ENCODE measurements at places on chromosomes 4 and X.

DNA sequence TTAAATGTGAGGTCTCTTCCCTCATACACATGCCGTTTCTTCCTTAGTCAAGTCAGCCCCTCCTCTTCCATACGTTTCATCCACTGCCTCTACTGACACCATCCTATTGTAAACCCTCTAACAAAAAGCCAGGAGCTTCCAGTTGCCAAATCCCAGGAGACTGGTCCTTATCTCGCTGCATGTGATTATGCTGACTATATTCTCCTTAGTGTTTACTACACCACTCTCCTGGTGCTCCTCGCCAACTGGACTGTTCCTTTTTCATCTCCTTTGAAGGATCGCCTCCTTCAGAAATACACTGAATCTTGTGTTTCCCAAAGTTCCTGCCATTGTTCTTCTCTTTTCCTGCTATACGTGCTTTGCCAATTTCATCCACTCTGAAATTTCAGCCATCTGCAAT, 27.7 kb downstream of the MAML3 start:
- no peak for DNase-seq

- no peak for DNase-seq
Measured at GRCh38 chr4:122842392-122842791, 15.8 kb downstream of the FGF2 start.

DNA sequence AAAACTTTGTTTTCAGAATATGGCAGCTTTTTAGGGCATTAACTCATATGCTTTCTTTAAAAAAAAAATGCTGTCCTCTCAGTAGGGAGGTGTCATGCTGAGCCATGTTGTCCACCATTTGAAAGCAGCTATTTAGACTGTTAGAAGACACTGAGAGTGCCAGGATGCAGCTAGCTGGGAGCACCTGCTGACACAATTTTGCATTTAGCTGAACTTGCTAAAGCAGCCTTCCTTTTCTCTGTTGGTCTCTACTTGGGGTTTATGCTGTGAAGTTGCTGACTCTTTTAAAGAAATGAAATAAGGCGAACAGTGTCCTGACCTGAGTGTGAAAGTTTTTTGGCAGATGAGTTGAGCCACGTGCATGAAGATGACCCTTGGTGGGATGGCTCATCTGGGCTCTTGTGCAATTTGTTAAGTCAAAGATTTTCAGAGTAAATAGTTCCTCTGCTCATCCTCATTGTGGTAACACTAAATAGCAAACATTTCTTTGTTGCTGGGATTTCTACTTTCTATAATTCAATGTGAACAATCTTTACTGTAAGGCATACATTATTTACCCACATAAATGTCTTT, 64.5 kb downstream of the CDS1 start:
- no peak for DNase-seq

DNA sequence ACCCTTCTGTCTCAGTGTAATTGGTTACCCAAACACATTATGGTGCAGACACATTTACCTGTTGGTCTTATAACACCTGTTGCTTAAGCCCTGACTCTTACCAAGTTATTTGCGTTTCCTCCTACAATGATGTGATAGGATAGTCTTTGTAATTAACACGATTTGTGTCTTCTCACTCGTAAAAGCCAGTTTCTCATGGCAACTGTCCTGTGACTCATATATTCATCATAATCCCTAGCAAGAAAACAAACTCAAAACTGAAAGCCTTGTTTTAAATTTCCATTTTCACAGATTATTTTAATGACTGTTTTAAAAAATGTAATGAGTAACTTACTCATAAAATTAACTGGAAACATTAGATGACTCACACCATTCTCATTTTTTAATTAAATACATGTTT, 495.2 kb downstream of the NLGN4X start:
- no peak for DNase-seq

DNA sequence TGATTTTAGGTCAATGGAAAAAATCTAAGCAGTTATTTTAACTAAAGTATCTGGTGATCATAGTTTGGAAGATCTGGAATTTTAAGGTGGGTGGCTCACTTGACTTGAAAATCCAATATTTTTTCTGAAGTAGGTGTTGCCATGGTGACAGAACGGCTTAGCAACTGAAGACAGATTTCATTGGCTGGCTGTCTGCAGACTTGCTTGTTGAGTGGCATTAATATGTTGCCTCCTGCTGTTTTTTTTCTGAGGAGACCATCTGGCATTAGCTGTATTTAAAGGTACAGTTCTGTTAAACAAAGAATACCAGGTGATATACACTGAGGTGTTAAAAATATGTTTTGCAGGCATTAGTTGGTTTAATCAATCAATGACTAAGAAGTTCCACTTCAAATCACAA, 19.8 kb downstream of the CPE start:
- DNase-seq = no peak

GRCh38 chrX:128759745-128760144, 707.5 kb upstream of the ACTRT1 start:
- DNase-seq = no peak

- peak; percentile 51 for DNase-seq
Measured at GRCh38 chr4:133152831-133153481, 3.9 kb downstream of the PCDH10 start.

GRCh38 chrX:84956304-84956703, 47.4 kb upstream of the APOOL start:
- no peak for DNase-seq

GRCh38 chr4:25792200-25792791, 70.5 kb downstream of the SEL1L3 start:
- peak; percentile 71 for DNase-seq

DNA sequence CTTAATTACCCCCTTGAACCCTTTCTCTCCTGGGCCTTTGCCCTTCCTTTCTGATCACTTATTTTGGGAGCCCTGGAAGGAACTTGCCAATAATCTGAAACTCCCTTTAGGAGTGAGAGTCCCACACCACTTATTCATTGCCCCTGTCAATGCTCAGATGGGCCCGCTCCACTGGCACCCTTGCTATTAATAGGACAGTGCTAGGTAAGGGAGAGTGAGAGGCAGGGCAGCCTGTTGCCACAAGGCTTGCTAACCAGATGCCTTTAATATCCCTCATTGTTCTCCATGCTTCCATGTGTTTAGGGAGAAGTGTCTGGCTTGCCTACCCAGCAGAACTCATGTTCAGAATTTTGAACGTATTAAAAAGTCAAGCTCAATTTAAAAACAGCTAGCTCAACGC, 1.7 kb upstream of the NHS start:
- no peak for DNase-seq

GRCh38 chrX:39427492-39427891, 626.2 kb downstream of the MID1IP1 start:
- no peak for DNase-seq

DNA sequence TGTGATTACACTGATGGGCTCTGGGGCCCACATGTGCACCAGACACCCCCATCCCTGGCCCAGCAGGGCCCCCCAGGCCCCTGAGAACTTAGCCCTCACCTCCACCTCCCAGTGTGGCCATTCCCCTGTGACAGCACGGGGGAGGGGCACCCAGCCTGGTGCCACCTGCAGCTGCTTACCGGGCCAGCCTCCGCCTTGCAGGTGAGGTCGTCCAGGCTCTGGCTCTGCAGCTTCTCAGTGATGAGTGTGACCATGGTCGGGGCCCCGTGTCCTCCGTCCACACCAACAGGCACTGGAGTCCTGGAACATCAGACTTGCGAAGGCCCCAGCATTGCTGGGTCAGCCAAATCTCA, 15.6 kb downstream of the FAM53A start:
- DNase-seq = no peak

- DNase-seq = no peak
Measured at GRCh38 chr4:56603297-56603696, 77.8 kb downstream of the HOPX start.

DNA sequence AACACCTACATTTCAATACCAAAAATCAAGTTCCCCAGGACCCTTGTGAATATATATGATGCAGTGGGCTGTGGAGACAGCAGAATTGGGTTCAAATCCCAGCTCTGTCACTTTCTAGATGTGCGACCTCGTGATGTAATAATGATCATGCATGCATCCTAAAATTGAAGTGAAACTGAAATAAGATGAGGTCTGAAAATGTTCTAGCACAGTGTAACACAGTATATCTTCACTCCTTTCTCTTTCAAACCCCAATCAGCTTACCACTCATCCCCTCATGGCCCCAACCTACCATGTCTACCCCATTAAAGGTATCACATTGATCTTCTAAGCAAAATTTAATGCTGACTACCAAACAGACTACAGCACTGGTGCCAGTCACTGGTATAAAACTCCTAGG, 69.9 kb upstream of the BRS3 start:
- DNase-seq = no peak

GRCh38 chr4:2443061-2443730, 24.4 kb downstream of the CFAP99 start:
- peak; percentile 49 for DNase-seq

GRCh38 chr4:186297013-186297645, 31.1 kb downstream of the F11 start:
- DNase-seq = no peak

- DNase-seq = no peak
Measured at GRCh38 chrX:110512341-110512740, 153.7 kb downstream of the RTL9 start.

DNA sequence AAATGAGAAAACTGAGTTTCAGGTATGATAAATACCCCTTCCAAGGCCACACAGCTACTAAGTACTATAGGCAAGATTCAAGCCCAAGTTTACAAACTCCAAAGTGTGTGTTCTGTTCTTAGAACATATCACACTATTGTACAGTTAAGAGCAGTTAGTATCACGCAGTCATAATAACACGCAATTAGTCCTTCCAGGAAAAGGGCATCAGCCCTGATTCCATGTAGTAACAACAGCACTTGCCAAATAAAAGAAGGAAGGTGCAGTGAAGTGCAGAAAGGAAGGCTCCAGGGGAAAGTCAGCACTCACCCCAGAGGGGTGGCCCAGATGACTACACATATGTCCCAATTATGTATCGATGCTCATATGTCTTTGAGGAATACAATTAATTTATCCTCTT, 4.4 kb downstream of the TASL start:
- no peak for DNase-seq

DNA sequence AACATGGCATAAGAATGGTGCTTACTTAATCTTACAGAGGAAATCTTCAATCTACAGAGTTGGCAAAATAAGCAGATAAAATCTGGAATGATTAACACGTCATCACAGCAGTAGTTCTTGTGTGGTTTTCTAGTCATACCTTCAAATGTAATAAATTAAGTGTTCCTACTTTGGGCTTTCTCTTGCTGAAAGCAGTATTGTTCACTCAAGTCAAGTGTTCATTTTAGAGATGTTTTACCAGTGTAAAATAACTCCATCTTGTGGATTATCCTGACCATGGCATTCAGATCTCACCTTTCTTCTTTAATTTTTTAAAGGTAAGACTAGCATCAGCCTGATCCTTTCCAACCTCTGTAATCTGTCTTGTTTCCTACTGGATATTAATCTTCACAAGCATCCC, 72.9 kb downstream of the ADAMTS3 start:
- no peak for DNase-seq

GRCh38 chr4:153269218-153269990, 65.2 kb downstream of the TRIM2 start:
- no peak for DNase-seq

DNA sequence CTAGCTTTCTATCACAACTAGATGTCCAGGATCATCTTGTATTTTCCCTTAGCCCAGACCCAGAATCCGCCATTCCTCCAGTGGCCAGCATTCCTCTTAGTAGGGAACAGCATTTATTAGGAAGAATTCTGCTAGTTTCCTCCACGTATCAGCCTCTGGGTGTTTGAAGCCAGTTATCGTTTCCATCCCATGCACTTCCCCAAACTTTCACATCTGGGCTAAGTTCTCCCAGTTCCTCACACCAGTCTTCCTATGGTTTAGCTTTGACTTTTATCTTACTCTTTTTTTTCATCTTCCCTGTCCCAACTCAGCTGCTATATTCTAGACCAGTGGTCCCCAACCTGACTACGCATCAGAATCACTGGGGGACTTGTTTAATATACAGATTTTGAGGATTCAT, 53.5 kb upstream of the PRSS48 start:
- DNase-seq = no peak

- no peak for DNase-seq
Measured at GRCh38 chr4:74523096-74523495, 78.2 kb downstream of the AREG start.

DNA sequence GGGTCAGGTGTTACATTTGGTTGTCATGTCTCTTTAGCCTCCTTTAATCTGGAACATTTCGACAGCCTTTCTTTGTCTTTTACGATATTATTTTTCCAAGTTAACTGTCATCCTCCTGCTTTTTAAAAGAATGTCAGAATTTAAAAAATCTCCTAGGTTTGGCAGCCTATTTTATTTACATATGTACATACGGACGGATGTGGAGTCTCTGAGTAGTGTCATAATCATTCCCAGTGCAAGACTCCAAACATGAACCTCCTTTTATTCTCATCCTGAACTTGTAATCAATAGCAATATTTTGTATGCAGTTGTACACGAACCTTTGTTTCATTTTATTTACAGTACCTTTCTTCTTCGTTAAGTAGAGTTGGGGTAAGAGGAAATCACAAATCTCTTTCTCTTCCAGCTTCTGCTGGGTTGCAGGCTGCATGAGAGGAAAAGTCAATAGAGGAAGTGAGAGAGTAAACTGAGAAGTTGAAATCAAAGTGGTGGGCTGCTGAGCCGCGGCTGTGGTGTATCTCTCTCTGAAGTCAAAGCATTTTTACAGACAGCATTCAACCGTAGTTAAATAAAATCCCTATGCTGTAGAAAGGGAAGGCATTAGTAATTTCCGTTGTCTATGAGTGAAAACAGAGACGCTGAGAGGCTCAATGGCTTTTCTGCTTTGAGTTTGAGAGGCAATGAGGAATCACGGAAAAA, 53.9 kb upstream of the RPS6KA3 start:
- DNase-seq = no peak

DNA sequence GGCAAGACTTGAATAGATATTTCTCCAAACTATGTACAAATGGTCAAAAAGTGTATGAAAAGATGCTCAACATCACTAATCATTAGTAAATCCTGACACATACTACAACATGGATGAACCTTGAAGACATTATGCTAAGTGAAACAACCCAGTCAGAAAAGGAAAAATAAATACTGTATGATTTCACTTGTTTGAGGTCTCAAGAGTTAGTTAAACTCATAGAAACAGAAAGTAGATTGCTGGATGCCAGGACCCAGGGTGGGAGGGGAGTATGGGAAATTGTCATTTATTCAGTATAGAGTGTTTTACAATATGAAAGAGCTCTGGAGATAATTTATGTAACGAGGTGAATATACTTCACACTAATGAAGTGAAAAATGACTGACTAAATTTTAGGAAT, 32.4 kb downstream of the PRMT9 start:
- DNase-seq = no peak

DNA sequence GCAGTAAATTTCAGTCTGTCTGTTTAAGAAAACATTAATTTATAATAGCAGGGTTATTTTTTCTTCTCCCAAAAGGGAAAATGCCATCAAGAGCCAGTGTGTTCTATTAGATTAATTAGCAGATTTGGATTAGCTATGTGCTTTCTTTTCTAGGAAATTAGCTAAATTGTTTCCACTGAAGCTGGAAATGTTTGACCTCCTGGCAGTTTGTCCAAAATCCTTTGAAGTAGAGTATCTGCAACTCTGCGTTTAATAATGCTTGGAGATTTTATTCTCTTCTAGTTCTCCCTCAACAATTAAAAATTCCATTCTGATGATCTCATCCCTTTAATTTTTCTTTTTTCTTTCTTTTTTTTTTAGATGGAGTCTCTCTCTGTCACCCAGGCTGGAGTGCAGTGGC, 27.1 kb upstream of the HOPX start:
- no peak for DNase-seq

Data from islet precursor cell (in vitro differentiated cells).